ENCODE measurements at places on chromosomes 2 and 18.

GRCh38 chr18:80213182-80213581 is 34.1 kb downstream of the PARD6G start:
- no peak for DNase-seq

DNA sequence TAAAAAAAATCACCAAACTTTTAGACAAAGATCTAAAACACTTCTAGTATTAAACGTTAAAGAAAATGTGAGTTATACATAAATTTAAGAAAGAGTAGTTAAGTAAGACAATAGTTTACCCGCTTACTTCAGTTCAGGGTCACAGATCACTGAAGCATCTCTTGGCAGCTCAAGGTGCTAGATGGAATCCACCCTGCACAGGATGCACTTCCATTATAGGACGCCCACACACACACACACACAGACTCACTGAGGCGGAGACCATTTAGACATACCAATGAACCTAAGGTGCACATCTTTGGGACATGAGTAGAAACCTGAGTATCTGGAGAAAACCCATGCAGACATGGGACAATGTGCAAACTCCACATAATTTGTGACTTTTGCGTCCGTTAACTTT is 630.6 kb upstream of the ZNF804A start:
- DNase-seq: no peak

DNA sequence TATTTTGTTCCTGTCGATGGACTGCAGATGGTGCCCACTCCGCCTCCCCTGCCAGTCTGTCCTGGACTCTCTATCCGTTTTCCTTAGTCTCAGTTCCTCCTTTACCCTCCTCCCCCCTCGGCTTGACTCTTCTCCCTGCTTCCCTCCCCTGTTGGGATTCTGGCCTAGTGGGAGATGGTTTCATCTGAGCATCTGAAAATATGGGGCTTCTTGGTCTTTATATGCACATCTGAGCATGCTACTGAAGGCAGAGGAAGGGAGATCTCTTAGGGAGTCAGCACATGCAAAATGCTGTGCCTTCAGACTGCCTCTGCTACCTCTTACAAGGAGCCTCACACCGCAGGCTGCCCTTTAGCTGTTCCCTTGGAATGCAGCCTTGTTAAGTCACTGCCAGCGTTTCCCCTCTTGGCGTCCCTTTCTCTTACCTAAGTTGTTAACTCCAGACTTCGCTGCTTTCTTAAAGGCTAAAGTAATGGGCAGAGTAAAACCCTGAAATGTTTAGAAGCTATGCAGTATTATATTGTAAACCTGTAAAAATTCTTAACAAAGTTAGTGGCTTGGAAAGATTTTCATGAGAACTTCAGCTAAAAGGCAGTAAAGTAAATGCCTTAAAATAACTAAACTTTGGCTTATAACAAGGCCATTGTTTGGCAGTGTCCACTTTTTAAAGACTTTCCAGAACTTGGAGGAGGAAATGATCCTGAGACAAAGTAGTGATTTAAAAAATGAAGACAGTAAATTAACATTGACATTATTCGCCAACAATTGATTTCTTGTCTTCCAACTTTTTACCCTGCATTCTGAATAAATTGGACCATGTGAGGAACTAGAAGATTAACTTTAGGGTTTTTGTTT is 49.8 kb downstream of the LDLRAD4 start:
- DNase-seq: no peak

DNA sequence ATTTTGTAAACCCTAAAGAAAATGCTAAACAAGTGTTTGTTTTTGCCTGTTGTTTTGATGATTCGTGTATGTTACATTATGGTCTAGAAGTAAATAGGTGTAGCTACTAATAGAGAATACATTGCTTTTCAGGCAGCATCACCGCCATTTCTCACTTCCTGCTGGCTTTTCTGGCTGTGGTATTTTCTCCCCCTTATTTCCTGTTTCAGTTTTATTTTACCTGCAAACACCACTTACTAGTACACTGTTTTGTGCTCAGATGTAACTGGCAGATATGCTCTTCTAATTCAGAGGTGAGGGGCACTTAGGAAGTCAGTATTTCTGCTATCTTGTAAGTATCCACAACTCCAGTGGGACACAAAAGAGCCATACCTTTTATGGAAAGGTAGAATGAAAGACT is 38.1 kb upstream of the SLC3A1 start:
- DNase-seq: no peak

- no peak for DNase-seq
These were observed 168.0 kb downstream of the LPIN1 start for GRCh38 chr2:11914455-11914854.
